Hematopoietic multipotent progenitor cell treated with erythropoietin and hydrocortisone succinate and interleukin-3 and kit ligand, for 17 days (in vitro differentiated cells): ENCODE measurements at places on chromosomes 11 and 22.

- DNase-seq: no peak
Observed at GRCh38 chr22:47073075-47073474, 310.6 kb downstream of the TBC1D22A start.

DNA sequence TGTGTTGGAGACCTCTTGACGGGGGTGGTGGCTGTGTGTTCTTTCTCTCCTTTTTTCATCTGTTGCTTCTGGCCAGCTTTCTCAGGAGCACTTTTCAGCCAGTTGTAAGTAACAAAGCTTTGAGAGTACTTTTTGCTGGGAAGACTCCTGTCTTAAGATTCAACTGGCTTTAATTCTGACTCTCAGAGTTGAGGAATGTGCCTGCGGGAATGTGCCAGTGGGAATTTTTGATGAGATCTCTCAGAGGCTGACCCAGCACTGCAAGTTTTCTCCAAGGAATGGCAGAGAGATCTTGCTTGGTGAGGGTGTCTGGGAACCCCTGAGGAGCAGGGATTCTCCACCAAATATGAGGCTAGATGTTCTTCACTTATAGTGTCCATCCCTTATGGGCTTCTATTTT, 91.6 kb upstream of the OR9Q1 start:
- DNase-seq: no peak

GRCh38 chr11:64444838-64445441, 86.0 kb downstream of the RPS6KA4 start:
- DNase-seq: no peak

GRCh38 chr22:22836635-22837034, 51.0 kb upstream of the IGLL5 start:
- DNase-seq: no peak

DNA sequence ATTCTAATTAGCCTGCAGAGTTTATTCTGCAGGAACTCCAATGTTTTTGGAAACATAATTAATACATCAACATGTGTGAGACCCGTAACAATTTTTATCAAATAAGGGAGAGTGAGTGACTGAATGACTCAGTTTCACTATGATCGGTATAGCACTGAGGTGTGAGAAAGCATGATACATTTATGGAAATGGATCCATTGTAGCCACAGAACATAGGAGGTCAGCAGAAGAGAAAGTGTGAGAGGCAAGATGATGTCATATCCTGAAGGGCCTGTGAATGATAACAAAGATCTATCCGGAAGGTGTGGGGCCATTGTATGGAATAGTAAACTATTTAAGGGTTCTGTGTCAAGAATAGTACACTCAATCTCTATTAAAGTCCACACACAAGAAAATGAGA, 1406.1 kb upstream of the TENM4 start:
- no peak for DNase-seq

GRCh38 chr11:87114093-87114492, 76.4 kb downstream of the TMEM135 start:
- DNase-seq: no peak

- DNase-seq: no peak
Observed at GRCh38 chr11:120676991-120677390, 165.4 kb downstream of the GRIK4 start.

- DNase-seq: no peak
Observed at GRCh38 chr11:17211286-17211685, 3.5 kb upstream of the PIK3C2A start.

DNA sequence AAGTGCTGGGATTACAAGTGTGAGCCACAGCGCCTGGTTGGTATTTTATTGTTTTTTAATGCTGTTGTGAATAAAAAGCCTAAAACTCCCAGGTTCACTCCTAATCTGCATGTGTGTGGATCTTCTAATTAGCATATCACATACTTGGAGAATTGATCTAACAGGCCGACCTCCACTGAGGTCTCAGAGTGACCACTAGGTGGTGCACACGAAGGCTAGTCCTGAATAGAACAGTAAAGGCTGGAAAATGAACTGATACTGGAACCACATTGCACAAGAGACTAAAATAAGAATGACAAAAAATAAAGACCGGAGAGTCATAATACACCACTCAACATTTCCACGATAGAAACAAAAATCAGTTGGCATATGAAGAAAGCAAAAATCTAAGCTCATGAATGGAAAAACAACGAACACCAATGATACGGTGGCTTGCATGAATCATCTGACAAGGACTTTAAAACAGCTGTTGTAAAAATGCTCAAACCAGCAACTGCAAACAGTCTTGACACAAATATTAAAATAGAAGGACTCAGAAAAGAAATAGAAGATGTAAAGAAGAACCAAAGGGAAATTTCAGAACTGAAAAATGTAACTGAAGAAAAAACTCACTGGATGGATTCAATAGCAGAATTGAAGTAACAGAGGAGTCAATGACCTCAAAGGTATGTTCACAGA, 19.2 kb downstream of the PIM3 start:
- DNase-seq: peak; percentile 58

GRCh38 chr22:40183029-40183581, 5.4 kb downstream of the TNRC6B start:
- DNase-seq: peak; percentile 33

GRCh38 chr11:3198815-3199214, 19.8 kb downstream of the MRGPRG start:
- no peak for DNase-seq

GRCh38 chr11:121365304-121365703, 72.7 kb downstream of the SC5D start:
- DNase-seq: no peak
